ENCODE measurements at places on chromosomes 12 and 14.
A peak's percentile ranks its signal among the peaks of the same experiment; 100 is the strongest.

DNA sequence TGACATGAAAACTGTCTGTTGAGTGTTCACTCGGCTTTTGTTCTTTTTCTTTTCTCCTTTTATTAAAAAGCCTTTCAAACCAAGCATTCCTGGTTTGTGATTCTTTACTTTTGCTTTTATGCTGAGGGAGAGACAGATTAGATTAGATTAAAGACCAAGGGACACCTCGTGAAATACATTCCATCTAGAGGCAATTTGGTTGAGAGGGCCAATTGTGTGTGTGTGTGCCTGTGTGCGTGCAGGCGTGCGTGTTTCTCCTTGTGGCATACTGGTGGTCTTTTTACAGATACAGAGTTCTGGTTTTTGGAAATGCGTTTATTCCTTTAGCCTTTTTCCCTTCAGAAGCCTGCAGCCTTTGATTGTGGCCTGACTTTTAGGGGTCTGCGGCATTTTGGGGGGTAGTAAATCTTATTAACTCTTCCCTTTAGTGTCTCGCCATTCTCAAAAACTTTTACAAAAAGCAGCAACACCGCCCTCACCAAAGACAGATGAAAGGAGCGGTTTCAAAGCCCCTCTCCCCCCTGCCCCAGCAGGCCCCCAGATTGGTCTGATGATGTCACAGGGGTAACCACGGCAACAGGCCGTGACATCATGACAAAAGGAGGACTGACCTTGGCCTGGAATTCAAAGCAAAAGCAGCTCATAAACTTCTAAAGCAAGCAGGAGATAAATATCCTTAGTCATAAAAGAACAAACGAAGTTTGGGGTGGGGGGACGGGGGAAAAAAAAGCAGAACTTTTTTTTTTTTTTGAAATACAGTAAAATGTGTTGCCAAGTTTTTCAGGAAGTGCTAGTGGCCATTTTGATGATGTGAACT lies 84.1 kb upstream of the TBX3 start:
- DNase-seq: no peak

DNA sequence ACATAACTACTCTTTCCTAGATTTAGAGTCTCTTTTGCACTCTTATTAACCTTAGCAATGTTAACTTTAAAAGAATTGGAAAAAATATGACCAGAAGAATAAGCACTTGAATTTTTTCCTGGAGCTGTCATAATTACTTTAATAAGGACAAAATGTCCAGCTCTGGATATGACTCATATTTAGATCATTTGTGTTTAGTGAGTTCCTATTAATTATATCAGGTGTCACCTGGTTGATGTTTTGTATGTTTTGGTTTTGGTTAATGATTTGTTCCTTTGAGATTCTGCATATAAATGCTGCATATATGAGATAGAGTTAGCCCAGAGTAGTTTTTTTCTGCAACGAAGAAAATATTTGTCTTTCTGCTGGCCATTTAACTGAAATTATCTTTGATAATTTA lies 5.1 kb downstream of the CLECL1 start:
- no peak for DNase-seq

- no peak for DNase-seq
Measured at GRCh38 chr12:88067301-88067700, 38.1 kb upstream of the C12orf50 start.

DNA sequence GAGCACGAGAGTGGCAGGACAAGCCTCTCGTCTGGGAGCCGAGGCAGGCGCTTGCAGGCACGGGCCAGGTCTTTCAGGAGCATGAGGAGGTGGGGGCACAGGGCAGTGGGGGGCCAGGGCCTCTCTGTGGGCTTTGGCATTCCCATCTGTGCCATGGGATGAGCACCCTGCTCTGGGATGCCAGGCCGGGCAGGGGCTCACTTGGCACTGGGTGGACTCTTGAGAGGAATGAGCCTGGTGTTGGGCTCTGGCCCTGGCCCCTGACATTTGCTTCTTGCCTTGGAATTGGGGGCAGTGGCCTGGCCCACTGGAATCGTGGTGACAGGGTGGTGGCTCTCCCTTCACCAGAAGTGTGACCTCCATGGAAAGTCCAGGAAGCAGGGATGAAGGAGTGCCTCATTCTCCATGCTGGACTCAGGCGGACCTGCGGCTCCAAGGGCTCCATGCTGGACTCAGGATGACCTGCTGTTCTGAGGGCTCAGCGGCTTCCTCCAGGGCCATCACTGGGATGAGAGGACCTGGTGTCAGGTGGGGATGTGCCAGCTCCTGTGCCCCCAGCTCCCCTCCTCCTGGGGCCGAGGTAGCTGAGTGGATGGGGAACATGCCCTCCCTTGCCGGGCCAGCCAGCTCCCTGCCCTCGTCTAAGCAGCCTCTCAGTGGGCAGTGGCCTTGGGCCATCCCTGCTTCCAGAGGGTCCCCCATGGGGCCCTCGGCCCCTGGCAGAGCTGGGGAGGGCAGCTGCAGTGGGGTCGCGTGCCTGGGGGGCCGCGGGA lies 220.3 kb downstream of the KIF26A start:
- DNase-seq: no peak

DNA sequence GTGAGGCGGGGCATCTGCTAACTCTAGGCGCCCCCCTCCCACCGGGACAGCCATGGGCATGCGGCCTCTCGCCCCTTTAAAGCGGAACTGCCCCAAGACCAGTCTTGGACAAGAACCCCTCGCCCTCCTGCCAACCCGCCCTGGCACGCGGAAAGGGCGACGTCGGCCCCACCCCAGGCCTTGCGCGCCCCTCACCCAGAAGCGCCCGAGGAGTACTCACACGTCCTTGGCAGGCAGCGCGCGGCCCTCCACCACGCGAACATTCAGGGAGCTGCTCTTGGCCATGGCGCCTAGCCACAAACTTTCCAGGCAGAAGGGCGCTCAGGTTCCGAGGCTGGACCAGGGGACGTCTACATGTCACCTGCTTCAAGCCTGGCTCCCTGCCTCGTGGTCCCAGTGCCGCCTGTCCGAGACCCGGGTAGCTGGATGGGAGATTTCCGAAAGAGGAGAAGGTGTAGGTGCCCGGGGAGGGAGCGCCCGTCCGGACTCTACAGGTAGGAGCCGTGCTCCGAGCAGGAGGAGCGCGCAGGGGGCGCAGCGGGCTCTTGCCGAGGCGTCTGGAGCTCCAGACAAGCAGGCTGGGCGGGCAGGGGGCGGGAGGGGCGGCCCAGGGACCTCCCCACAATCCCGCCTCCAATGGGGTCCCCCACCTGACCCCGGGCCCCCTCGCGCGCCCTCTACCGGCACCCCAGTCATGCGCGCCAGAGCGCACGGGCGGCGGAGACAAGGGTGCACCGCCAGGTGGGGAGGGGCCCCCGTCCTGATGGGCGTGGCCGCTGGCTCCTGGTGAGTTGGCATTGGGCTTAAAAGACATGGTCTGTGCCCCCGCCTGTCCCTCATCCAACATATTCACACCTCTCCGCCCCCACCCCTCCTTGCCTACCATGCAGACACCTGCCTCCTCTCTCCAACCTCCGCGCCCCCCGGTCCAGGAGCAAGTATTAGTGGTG lies at the start of gene RASAL1:
TSS of gene RASAL1 (minus strand) at position 584 of the 950 bp plus-strand sequence. CDS start at position 285, 299 bp downstream.
- DNase-seq: peak; percentile 7

- DNase-seq: peak; percentile 95
Measured at GRCh38 chr12:116455540-116456329, 103.4 kb upstream of the MAP1LC3B2 start.

DNA sequence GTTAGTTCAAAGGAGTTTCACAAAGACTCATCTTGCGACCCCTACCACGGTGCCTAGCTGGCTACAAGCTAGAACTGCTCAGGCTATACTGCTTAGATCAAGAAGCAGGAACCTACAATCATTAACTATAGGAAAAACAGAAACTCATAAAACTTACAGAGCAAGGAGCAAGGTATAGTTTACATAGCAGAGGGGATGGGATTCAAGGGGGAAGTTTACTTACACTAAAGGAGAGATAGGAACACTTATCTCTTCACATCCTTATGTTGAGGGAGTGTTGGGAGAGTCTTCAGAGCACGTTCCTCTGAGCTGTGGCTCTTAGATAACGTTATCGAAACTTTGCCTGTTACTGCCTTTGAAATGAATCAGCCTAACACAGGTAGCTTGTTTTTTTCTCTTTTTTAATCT lies 58.1 kb downstream of the FSCB start:
- DNase-seq: no peak

GRCh38 chr14:104894331-104895206 lies 29.5 kb downstream of the CEP170B start:
- no peak for DNase-seq

- no peak for DNase-seq
Measured at GRCh38 chr12:56326533-56326932, 7.3 kb downstream of the PAN2 start.

DNA sequence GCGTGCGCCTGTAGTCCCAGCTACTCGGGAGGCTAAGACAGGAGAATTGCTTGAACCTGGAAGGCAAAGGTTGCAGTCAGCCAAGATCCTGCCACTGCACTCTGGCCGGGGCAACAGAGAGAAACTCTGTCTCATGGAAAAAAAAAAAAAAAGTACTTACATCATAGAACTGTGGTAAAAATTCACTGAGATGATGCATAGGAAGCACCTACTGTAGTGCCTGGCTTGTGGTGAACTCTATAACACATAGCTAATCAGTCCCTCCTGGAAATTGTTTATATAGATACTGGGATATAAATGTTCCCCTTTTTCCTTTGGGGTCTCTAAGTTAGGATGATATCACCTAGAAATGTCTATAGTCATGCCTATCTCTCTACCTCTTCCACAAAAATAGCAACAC lies 89.7 kb upstream of the CPM start:
- no peak for DNase-seq

DNA sequence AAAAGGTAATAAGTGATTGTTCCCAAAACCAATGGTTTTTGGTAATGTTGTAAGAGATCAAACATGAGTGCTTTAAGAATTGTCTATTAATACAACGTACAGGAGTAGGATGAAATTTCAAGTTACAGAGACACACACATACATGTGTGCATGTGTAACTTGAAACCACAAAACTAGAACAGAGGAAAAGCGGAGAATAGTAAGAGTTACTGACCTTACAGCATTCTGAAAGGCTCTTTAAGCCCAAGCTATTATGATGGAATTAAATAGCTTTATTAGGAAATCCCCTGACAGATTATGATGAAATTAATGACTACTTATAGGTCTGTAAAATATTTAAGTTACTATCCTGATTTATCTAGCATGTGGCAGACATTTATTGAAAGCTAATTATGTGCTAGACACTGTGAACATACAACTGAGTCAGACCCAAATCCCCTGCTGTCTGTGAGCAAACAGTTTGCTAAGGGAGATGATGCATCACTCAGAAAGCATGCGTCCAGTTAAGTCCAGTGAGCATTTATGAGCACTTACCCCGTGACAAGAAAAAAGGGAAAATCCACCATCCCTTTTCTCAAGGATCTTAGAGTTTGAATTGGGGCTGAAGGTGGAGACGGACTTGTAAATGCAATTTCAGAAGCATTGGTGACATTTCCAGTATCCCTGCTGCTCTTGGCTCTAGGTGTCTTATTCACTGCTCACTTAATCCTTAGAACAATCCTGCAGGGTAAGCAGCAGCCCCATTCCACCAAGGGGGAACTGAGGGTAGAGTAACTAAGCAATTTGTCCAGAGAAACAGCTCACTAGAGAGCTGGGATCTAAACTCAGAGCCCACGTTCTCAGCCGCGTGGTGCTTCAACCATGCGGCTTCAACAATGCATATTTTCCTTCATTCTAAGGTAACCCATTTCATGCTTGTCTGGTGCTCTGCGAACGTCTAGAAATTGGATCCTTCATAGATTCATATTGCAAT lies 117.4 kb downstream of the EML1 start:
- DNase-seq: no peak

- DNase-seq: peak; percentile 13
Measured at GRCh38 chr12:97306147-97306546, 156.5 kb upstream of the RMST start.

DNA sequence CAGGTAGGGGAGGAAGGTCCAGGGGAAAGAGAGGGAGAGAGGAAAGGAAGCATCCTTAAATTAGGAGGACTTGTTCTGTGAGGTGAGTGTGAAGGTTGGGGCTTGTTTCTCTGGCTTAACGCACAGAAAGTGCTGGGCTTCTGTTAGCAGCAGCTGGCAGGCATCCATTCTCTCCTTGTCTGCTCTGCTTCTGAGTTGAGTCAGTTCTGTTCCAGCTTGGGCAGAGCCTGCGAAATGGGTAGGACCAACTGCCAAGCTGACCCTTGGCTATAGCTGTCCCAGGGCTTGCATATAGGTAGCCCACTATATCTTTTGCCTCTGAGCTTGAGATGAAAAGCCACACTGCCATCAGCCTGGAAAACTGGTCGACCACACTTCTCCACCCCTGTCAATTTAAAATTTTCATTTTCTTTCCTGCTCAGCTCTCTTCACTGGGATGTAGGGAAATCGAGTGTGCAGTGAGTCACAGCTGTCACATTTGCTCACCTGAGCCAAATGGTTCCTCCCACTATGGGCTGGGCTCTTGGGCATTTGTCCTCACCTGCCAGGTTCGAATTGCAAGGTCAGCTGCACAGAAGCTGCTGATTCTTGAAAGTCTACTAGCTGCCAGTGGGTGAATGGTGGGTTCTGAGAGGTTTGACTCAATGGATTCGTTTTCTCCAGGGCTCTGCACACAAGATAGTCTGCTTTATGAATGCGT lies 256.4 kb upstream of the PWP1 start:
- DNase-seq: no peak

GRCh38 chr14:64934338-64934929 lies 8.1 kb downstream of the GPX2 start:
- DNase-seq: no peak

GRCh38 chr14:104117341-104118005 lies 20.9 kb upstream of the KIF26A start:
- no peak for DNase-seq

DNA sequence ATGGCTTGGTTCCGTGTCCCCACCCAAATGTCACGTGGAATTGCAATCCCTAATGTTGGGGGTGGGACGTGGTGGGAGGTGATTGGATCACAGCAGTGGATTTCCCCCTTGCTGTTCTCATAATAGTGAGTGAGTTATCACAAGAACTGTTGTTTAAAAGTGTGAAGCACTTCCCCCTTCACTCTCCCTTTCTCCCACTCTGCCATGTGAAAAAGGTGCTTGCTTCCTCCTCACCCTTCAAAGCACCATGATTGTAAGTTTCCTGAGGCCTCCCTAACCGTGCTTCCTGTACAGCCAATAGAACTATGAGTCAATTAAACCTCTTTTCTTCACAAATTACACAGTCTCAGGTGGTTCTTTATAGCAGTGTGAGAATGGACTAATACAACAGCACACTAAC lies 5.3 kb upstream of the CEP128 start:
- DNase-seq: no peak

GRCh38 chr12:90959032-90959431 lies 4.1 kb upstream of the CCER1 start:
- DNase-seq: no peak

- no peak for DNase-seq
Measured at GRCh38 chr12:116977465-116978380, 67.0 kb downstream of the FBXW8 start.

DNA sequence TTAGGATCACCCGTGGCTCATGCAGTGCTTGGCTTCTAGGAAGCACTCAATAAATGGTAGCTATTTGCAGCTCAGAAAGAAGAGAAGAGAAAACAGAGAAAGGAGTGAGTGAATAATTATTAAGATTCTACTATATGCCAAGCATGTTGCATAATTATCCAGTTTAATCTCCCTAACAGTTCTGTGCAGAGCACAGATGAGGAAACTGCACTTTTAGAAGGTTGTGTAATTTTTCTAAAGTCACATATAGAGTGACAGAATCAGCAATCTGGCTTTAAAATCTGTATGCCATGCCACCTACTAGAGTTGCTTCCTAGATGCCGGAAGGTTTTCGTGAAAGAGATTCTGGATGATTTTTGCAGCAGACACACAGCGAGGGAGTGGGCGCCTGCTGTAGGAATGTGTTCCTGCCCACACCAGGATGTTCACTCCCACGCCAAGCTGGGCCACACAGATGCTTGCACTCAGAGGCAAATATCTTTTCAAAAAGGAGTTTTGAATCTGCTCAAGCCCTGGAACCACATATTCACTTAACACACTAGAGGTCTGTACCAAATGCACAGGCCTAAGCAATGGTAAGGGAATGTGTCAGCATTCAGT lies 50.2 kb upstream of the SMCO2 start:
- DNase-seq: no peak
